ENCODE measurements at places on chromosomes 2 and 18. TPM values are rescaled to one million over a fixed set of nuclear protein-coding genes. Genes with fewer than 3 reads are reported as not detected.

The PGAP1 gene
- 3.4 TPM for polyA plus RNA-seq

The DSG2 gene
- 28.9 TPM for polyA plus RNA-seq

DNA sequence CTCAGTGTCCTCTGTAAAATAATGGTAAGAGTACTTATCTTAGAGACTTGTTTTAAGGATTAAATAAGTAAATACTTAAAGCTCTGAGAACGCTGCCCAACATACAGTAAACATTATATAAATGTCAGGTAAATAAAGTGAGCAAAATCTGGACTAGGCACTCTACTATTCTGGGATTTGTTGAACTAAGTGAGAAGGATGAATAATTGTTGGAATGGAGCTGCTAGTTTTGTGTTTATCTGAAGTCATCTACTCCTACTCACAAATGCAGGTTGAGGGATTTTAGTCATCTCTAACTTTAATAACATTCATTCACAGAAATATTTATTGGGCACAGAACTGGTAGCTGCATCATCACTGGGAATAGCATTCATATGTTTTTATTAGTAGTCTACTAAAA lies 103.4 kb downstream of the MEIS1 start:
- DNase-seq, result no peak

DNA sequence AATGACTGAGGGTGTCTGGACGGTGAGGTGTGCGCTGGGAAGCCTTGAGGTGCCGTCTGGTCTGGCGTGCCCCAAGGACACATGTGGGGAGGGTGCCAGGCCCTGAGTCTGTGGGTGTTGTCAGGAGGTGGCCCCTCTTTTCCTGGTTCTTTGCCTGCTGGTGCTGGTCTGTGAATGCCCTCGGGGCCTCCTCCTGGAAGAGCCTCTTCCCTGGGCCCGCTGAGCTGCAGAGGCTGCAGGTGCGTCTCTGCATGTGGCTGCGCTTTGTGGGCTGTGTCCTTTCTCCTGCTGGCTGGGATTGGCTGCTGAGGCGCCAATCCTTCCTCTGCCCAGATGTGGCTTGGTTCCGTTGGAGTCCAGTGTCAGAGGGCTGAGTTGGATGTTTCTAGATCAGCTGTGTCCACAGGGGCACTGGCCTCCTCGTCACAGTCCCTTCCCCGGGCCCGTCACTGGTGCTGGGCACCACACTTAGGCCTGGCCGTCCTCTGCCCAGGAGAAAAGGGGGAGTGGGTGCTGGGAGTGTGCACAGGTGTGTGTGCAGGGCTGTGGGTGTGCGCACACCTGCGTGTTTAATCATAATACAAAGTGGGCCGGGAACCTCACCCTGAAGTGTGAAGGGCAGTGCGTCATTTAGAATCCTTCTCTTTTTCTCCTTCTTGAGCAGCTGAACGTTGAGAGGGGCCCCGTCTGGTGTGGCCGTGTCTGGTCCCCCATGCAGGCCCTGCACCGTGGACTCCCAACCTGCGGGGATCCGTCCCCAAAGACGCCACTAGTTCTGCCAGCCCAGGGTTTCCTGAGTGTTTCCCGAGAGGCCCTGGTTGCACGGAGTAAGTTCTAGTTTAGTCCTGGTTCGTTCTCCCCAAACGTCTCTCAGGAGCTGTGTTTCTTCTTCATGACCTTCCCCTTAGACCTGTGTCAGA lies 35.5 kb downstream of the RTP5 start:
- no peak for DNase-seq

- DNase-seq, result peak; percentile 63
Observed at GRCh38 chr18:67104700-67105284, 411.7 kb downstream of the DSEL start.

DNA sequence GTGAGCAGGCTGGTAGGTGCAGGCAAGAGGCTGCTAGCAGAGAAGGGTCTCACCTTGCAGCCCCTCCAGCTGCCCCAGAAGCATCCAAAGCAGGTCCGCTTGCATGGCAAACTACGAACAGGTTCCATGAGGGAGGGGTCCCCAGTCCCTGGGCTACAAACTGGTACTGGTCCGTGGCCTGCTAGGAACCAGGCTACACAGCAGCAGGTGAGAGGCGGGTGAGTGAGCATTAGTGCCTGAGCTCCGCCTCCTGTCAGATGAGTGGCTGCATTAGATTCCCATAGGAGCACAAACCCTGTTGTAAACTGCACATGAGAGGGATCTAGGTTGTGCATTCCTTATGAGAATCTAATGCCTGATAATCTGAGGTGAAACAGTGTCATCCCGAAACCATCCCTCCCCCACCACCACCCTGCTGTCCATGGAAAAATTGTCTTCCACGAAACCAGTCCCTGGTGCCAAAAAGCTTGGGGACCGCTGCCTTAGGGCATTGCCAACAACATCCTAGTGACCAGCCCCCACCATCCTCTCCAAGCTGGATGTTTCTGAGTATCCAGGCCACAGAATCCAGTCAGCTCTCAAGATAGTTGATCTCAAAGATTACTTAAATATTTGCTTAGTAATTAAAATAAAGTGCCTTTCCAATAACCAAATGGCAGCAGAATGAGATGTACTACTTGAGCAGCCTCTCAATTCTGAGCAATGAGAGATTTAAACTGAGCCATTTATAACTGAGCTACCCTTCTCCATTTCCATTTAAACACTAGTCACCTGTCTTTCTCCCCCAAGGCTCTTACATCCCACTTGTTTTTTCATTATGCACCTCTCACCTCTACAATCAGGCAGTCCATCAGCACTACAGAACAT lies 32.4 kb downstream of the LRP2 start:
- DNase-seq, result no peak

DNA sequence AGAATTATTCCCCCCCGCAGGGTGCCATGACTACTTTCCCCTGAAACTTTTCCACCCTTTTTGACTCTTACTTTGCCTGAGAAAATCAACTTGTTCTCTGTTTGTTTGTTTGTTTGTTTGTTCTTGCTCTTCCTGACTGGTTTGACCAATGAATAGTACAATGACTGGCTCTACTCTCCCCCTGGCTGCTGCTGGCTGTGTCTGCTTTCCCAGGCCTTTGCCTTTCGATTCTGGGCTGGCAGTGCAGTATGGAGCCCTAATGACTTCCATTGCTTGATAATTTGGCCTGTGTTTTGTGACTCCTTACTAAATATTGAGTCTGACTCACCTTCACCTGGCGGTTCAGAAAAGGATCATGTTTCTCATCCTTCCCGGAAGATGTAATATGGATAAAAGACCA lies 241.1 kb downstream of the TMEM182 start:
- DNase-seq, result no peak

GRCh38 chr18:2923464-2923863 lies 76.7 kb downstream of the EMILIN2 start:
- DNase-seq, result no peak

All from small intestine (tissue), 16 donors.